ENCODE measurements at places on chromosomes 2 and 18.
A peak's percentile ranks its signal among the peaks of the same experiment; 100 is the strongest.

GRCh38 chr2:228102949-228103348 is 78.5 kb downstream of the SPHKAP start:
- no peak for DNase-seq

- DNase-seq = no peak
Observed at GRCh38 chr18:68721681-68722583, 7.0 kb upstream of the TMX3 start.

DNA sequence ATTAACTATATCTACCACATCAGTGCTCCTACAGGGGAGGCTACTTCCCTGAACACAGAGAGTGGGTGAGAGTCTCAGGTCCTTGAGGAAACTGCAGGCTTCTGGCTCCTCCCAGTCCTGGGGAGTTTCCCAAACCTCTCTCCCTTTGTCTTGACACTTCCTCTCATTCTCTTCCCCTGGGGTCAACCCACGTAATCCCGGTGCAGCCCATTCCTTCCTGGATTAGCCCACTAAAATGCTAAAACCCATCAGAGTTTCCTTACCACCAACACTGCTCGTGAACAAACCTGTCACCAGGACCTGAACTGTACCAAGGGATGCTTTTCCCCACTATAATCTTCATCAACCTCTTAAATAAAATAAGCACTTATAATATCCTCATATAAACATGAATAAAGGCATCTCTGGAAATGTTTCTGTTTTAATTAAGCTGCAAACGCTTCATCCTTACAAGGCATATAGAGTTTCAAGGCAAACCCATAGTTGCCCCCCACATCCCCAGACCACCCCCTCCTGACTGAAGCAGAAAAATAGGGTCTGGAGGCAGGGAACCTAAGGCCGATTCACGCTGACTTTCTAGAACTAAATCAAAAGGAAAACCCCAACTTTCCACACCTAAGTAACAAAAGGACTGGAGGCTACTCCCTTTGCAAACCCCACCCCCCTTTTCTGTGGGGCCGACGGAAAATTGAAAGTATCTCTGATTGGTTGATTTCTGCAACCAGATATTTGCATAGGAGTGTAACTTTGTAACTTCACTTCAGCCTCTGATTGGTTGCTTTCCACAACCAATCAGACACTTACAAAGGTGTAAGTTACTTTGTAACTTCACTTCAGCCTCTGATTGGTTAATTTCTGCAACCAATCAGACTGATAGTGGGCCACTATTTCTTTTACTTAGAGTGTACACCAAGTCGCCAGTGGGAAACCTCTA is 19.0 kb downstream of the TMSB10 start:
- no peak for DNase-seq

- no peak for DNase-seq
Observed at GRCh38 chr2:134703426-134703825, 15.4 kb downstream of the TMEM163 start.

DNA sequence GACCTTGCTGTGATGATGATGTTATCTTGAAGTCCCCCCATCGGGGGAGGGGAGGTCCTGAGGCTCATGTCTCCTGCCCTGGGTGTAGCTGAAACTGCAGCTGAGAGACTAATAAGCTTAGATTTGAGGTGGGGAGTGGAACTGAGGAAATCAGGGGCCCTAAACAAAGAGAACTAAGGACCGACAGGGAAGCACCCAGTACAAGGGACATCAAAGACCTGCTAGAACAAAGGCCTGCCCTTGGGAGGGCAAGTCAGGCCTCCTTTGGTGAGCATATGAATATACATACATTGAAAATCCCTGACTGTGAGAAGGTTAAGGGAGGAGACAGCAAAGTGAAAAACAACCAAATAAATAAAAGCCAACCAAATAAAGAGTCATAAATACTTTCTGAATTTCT is 1132.5 kb upstream of the CELF4 start:
- no peak for DNase-seq

DNA sequence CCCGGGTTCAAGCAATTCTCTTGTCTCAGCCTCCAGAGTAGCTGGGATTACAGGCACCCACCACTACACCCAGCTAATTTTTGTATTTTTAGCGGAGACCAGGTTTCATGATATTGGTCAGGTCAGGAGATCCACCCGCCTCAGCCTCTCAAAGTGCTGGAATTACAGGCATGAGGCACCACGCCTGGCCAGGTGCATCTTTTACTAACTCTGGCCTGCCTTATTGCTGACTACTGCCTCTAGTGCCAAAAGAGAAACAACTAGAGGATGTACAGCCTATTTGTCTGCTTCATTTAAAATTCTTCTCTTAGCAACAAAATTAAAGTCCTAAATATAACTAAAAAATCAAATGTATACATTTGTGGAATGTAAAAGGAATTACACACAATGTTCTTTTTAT is 115.4 kb downstream of the BMPR2 start:
- no peak for DNase-seq

DNA sequence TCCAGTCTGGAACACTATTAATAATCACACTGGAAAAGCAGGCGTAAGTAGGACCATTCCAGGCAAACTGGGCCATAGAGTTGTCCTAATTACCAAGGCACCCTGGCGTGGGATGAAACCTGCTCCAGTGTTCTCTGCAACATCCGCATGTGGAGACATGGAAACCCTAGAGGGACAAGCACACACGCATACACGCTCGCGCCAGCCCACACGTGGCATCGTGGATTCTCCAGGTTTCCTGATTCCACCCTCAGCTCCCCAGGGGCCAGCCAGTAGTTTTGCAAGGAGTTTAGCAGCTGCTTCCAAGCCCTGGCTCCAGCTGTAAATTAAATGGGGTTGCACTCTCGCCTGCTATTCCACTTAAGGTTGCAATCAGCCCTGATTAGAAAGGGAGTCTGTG is 127.7 kb downstream of the DYSF start:
- peak; percentile 12 for DNase-seq

- DNase-seq = no peak
Observed at GRCh38 chr2:212777020-212777491, 238.5 kb upstream of the ERBB4 start.

DNA sequence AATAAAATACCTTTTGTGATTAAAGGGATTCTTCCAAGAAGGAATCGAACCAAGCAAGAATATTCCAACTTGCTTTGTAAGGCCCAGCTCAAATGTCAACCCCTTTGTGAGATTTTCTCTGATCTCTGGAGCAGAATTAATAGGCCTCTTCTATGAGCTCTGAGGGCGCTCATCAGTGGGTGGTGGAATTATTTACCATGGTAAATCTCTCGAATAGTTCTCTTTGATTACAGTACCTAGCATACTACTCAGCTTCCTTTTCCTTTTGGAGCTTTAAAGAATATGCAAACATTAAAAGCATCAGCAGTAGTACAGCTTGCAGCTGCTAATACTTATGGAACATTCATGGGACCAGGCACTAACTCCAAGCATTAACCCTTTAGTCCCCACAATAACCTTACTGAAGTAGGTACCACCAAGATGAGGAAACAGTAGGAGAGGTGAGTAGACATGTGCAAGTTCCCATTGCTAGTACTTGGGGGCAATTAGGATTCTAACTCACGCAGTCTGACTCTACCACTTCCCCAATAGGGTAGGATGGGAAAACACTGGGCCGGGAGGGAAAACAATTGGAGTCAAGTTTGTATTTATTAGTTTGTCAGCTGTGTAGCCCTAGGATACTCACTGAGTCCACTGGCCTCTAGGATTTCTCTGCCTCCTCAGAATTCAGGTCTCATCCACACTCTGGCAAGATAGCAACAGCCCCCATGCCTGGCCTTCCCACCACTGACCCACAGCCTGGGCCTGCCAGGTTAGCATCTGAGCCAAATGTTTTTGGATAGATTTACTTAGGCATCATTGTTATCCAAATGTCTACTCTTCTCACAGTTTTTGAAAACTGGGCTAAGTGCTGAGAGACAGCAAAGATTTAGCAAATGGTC is 21.7 kb downstream of the ADD2 start:
- peak; percentile 67 for DNase-seq

DNA sequence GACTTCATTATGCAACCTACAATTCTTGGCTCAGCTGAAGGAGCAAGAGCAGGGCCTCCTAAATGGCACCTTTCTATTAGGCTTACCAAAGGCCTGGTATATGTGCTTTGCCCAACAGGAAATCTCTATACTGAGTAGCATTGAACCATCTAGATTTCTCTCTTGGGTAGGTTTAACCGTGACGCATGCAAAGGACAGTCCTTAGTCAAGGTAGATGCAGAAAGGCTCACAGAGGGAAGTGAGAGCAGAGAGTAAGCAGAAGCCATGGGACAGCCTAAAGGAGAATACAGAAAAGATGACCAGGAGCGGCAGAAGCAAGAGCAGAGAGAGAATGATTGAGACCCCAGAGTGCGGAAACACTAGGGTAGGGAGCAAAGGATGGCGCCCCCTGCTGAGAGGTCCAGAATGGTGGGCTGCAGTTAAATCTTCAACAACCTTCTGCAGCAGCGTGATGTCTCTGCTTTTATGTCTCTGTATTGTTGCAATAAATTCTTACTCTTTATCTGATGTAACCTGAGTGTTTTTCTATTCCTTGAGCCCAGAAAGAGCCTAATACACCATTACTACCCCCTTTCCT is 4.7 kb upstream of the OSBPL1A start:
- no peak for DNase-seq

DNA sequence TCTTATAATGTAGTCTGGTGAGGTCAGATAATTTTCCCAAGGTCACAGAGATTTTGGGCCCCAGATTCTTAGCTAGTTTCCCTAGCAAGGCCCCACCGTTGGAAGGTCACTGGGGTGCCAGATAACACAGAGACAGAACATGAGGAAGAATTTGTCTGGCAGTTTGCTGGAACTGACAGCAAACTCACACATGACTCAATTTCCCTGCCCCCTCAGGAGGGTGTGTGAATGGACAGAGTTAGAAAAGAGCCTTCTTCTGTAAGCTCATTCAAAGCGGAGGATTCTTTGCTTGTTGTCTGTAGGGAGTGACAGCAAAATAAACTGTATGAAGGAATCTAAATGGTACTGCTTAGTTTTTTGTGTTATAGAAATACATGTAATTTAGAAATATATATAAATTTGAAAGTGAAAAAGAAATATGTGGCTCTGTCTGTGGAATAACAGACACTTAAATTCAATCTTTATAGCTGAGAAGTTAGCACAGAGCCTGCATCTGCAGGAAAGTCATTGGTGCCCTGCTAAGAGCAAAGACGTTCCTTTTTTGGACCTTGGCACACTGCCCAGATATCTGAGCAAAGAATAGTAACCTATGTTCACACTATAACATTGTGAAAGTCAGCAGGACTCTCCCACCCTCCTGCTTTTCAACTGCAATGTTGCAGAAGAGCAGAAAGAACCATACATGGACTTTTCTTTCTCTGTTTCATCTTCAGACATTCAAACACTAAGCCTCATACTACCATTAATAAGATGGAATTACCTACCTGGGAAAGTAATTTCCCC is 2.1 kb downstream of the MDH1 start:
- DNase-seq = no peak

GRCh38 chr2:28627722-28628480 is 123.7 kb upstream of the PPP1CB start:
- no peak for DNase-seq

DNA sequence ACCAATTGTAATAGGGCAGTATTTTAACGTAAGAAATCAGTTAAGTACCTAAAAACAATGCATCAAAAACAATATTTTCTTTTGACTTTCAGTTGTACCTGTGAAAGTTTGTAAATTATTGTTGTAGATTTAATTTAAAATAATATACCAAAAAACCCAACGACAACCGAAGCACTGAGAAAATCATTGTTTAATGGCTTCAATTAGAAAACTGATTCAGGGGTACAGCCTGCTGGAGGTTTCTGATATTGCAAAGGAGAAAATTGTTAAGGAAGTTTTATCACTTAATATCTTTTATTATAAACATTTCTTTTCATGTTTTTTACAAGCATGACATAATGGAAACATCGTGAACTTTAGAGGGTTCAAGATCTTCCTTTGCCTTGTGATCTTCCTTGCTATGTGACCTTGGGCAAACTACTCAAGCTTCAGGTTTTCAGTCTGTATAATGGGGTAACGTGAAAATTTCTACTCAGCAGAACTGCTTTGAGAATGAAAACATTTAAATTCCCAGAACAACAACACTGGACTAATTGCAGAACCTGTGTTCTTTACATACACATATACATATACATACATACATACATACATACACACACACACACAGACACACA is 76.3 kb upstream of the GLS start:
- no peak for DNase-seq

GRCh38 chr2:180983468-180984242 is 3.2 kb downstream of the UBE2E3 start:
- DNase-seq = peak; percentile 86

GRCh38 chr2:126902859-126903258 is 4.2 kb downstream of the TEX51 start:
- no peak for DNase-seq

GRCh38 chr2:9112079-9112721 is 94.4 kb upstream of the ASAP2 start:
- DNase-seq = no peak

- no peak for DNase-seq
Observed at GRCh38 chr2:96890726-96891385, 21.0 kb upstream of the SEMA4C start.

Data from DMS79 treated with DMSO at 0.1 percent for 48 hours (cell line).